ENCODE measurements at places on chromosomes 2 and 18.

GRCh38 chr2:222915092-222915957 lies 54.5 kb downstream of the ACSL3 start:
- DNase-seq = no peak

DNA sequence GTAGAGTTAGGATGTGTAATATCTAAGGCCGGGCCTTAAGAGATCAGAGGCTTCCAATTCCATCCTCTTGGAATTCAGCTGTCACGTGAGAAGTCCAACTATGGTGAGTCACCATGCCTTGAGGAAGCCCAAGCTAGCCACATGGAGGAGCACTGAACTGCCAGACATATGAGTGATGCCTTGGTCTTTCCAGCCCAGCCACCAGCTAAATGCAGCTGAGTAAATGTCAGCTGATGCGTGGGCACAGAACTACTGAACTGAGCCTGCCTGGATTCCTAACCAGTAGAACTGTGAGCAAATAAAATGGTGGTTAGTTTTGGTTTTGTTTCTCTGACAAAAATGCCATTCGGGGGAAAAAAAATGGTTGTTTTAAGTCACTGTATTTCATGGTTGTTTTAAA lies 153.7 kb upstream of the SERTAD2 start:
- peak; percentile 33 for DNase-seq

DNA sequence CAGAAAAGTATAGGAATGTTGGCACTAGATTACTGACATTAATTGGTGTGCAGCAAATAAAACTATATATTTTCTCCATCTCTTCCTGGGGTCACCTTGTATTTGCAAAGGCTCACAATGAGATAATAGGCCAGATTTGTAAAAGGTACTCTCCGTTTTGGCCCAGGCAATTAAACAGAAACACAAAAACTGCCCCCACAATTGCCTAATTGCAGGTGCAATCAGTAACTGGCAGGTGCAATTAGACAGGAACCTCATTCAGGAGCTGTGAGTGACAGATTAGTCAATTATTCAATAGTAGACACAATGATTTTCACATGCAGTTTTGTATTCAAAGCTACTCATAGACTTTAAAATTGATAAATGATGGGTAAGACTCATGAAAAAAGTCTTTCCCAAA lies 451.4 kb upstream of the ID2 start:
- no peak for DNase-seq

GRCh38 chr2:220455351-220455990 lies 828.0 kb downstream of the SLC4A3 start:
- no peak for DNase-seq

GRCh38 chr2:172484706-172485105 lies 57.3 kb downstream of the ITGA6 start:
- no peak for DNase-seq

DNA sequence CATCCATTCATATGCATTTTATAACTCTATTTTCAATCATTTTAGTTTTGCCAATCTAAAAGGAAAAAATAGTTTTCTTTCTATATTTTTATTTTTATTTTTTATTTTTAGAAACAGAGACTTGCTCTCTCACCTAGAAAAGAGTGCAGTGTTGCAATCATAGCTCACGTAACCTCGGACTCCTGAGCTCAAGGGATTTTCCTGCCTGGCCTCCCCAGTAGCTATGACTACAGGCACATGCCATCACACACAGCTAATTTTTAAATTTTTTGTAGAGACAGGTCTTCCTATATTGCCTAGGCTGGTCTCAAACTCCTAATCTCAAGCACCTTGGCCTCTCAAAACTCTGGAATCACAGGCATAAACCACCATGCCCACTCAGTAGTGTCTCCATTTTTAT lies 125.5 kb upstream of the XIRP2 start:
- no peak for DNase-seq
